ENCODE measurements at places on chromosomes 5 and 9.

GRCh38 chr9:105281926-105282325 is 37.5 kb downstream of the SLC44A1 start:
- no peak for DNase-seq

DNA sequence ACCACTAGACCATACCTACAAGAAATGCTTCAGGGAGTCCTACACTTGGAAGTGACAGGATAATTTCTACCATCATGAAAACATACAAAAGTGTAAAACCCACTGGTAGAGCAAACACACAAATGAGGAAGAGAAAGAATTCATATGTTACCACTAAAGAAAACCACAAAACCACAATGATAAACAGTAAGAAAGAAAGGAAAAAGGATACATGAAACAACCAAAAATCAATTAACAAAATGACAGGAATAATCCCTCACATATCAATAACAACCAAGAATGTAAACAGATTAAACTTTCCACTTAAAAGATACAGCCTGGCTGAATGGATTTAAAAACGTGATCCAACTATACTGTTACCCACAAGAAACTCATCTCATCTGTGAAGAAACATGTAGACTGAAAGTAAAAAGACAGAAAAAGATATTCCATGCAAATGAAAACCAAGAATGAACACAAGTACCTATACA is 83.4 kb downstream of the LPAR1 start:
- no peak for DNase-seq

DNA sequence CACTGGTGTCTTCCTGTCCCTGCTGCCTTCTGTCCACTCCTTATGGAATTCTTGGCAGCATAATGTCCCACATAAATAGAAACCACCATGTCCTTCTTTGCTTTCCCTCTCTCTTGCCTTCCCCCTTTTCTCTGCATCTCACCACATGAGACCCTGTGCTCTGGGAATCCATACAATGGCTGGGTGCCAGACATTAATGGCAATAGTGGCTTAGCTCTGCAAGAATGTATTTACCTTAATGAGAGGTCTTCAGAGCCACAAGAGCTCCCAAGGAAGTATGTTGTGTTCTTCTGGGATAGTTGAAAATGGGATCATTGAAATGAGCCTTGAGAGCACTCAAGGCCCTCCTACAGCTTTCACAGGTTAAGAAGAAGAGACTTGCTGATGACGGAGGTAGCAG is 58.7 kb downstream of the ADAMTS16 start:
- no peak for DNase-seq

DNA sequence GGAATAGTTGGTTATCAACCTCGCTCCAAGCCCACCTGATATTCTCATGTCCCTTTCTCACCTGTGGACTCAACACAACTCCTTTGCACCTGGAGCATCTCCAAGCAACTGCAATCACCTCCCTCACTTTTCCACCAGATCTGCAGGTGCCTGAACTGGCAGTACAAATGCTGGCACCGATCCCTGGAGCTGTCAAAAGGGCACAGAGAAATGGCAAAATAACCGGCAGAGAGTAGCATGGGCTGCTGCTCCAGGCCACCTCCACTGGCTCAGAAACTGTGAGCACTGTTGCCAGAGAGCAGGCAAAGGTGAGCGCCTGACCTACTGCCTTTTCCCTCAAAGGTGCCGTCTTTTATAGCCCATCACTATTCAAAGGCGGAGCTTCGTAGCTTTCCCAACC is 14.7 kb downstream of the EQTN start:
- DNase-seq, result no peak

DNA sequence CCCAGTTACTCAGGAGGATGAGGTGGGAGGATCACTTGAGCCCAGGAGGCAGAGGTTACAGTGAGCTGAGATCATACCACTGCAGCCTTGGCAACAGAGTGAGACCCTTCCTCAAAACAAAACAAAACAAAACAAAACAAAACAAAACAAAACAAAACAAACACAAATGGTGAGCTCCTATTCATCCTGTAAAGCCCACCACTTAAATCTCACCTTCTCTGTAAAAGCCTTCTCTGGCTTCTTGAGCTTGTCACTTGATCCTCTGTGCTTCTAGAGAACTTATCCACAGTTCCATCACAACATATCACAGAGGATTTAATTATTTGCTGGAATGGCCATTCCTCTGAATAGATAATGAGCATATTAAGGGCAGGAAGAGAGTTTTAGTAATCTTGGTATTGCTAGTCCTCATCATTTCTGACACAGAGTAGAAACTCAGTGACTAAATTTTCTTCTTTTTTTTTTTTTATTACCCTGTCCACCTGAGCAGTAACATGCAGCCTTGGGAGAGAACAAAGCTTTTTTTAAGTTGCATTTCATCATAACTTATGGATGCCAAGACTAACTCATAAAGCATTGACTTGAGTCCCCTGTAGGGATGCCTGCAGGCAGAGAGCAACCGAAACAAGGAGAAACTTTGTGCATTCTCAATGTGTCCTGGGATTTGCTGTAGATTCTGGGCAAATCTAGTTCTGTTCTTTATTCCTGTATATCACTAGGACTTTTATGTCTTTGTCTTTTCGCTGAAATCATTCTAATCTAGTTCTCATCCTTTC is 13.0 kb upstream of the HSPA9 start:
- DNase-seq, result no peak

DNA sequence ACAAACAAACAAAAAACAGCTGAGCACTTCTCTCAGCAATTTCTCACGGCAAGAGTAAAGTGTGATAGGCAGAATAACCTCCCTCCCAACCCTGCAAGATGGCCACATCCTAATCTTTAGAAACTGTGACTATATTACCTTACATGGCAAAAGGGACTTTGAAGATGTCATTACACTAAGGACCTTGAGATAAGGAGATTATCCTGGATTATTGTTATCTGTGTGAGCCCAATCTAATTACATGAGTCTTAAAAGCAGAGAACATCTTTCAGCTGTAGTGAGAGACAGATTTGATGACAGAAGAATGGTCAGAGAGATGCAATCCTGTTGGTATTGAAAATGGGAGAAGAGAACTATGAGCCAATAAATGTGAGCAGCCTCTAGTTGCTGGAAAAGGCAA is 347.9 kb downstream of the CDH9 start:
- no peak for DNase-seq

GRCh38 chr9:131732061-131732526 is 7.8 kb downstream of the RAPGEF1 start:
- no peak for DNase-seq

GRCh38 chr9:127611899-127612790 is at the start of gene STXBP1:
STXBP1 (plus strand) TSS chr9:127612277; CDS start chr9:127612404, 127 bp downstream.
- no peak for DNase-seq

DNA sequence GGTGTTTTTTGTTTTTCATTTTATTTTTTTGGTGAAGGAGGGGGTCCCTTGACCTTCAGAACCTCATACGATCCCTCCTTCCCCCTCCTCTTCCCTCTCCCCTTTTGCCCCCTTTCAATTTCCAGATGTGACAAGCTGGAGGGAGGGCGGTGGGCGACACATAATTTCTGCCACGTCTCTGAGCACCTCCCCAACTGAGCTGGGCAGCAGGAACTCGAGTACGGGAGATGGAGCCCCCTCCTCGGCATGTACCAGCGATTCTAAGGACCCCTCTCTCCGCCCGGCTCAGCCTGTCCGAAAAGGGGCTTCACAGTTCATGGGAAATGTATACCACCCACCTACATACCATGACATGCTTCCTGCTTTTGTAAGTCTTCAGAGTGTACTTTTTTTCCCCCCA is 52.4 kb downstream of the PRRC2B start:
- DNase-seq, result no peak

- no peak for DNase-seq
Observed at GRCh38 chr9:135308821-135309762, 170.5 kb upstream of the PPP1R26 start.

GRCh38 chr9:116674210-116674980 is 12.7 kb upstream of the TRIM32 start:
- DNase-seq, result no peak

DNA sequence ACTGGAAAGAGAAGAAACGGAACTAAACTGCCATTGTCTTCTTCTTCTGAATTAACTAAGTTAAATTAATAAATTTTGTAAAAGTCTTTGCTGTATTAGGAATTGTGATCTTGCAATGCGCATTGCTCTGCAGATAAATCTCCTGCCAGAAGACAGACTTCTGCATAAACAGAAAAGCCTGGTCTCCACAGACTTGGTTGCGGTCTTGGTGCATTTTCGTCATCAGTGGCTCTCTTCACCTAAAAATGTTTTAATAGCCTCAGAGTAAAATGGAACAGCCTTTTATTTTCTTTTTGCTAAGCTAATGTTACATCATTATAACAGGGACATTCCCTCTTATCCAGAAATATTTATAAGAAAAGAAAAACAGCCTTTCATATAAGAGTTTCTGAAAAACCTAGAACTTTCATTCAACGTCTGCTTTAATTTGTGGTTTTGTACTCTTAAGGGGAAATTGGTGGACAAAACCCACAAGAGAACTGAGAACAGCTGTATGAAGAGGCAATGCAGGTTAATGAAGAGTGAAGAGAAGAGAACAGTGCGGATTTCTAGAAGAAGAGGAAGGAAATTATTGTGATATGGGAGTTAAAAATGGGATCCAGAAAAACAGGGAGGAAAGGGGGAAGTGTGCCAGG is 10.1 kb downstream of the IFNA5 start:
- DNase-seq, result no peak

- no peak for DNase-seq
Observed at GRCh38 chr9:132168347-132168746, 6.5 kb downstream of the NTNG2 start.

DNA sequence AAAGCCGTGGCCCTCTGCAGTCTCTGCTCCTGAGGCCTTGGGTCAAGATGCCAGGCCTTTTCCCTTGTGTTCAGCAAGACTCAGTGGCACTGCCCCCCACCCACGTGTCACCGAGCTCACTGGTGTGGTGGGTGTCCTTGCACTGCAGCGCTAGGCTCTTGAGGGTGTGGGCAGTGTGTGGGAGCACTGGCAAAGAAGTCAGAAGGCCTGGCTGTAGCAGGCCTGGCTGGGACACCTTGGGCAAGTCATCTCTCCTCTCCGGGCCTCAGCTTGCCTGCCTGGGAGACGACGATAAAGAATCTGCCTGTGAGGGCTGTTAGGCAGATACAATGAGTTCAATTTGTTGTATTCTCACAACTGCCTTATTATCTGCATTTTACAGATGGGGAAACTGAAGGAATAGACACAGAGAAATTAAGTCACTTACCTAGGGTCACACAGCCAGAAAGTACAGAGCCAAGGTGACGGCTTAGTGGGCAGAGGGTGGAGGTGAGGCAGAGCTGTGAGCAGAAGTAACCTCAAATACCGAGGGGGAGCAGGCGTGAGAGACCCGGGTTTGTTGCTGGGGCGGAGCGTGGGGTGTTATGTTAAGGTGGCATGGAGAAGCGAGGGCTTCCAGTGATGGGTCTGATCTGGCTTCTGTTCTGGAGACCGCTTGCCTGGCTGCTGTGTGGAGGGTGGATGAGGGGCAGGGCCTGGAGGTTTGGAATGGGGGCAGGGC is 1.4 kb downstream of the TSPAN17 start:
- DNase-seq, result no peak

DNA sequence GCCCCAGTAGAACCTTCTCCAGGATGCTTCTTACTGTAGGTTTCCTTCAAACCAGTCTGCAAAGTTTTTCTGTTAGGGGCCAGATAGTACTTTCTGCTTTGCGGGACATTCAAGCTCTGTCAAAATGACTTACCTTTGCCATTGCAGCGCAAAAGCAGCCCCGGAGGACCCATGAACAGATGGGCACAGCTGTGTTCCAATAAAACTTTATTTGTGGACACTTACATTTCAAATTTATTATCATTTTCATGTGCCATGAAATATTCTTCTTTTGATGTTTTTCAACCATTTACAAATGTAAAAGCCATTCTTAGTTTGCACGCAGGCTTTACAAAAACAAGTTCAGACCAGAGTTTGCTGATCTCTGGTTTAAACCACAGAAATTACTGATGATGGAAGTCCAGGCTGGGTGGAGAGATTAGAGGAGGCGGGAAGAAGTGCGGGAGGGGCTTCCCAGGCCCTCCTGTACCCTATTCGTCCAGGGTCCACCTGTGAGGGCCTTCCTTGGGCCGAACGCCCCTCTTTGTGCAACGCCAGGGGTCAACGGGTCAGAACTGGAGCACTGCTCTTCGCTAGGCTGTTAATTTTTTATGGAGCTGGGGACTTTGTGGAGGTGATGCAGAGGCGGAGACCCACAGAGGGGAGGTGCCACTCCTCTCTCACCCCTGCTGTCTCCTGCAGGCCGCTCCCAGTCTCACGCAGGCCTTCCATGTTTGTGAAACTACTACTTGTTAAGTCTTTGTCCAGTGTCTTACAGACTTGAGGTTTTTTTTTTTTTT is 7.6 kb upstream of the ASS1 start:
- no peak for DNase-seq

DNA sequence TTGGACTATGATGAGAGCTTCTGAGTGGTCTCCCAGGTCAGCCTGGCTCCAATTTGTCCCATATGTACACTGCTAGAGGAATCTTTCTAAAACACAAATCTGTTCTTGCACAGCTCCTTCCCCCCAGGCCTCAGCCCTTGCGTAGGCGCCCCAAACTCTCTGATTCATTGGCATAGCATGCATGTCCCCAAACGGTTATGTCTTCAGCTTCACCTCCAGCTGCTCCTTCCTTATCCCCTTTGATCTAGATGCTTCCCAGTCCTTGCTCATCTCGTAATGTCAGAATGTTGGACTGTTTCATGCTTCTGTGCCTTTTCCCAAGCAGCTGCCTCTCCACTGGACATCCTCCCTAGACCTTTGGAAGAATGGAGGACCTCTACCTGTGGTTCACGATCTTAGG is 60.1 kb upstream of the BASP1 start:
- no peak for DNase-seq

All from HS-5 (cell line).